Stromal cell of bone marrow (primary cell): ENCODE measurements at places on chromosomes 5 and 9.
A peak's percentile ranks its signal among the peaks of the same experiment; 100 is the strongest.

GRCh38 chr9:15967068-15967467, 414.2 kb downstream of the CCDC171 start:
- no peak for DNase-seq

- peak; percentile 35 for DNase-seq
Observed at GRCh38 chr9:87431837-87432236, 65.8 kb upstream of the DAPK1 start.

DNA sequence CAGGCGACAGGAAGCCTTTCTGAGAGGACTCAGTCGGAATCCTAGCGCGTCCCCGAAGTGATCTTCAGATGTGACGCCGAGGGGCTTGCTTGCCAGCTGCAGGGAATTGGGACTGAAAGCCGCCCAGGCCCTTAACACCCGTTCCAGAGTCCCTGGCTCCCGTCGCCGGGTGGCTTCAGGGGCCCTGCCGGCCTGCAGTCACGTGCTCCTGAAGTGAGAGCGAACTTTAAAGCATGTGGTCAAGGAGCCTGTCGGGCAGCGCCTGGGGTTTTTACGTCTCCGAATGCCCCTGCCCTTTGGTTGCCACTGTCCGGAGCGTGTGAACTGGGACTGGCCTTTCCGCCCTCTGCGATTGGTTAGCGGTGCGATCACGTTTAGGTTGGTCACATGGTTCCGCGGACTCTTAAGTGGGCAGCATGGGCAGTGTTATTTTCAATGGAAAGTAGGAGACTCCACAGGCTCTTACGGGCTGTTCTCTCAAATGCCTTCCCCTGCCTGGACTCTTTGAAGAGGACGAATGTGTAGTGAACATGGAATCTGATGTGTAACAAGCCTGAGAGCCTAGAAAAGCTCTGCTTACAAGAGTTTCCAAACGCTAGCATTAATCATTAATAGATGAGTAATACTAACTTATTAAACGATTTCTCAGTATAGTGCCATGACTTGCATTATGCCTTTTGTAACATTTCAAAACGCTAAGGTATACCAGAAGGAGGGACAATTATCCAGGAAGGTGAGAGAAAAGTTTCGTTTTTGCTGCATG, 1.9 kb downstream of the VLDLR start:
- DNase-seq: peak; percentile 19

DNA sequence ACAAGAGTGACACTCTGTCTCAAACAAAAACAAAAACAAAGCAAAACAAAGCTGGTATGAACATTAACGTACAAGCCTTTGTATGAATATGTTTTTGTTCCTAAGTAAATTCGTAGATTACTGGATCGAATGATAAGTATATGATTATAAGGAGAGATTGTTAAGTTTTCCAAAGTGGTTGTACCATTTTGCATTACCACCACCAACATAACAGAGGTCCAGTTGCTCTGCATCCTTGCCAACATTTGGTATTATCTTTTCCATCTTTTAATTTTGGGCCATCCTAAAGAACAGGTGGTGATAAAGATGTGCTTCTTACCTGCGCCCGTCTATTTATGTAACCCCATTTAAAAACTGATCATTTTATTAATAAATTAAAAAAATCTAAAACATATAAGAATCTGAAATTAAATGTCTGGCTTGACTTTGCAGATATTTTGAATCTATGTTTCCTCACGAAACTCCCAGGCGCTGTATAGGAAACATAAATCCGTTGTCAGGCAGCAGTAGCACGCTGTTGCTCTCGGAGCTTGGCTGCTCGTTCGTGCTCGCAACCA, 593 bp upstream of the NAA35 start:
- no peak for DNase-seq

- DNase-seq: no peak
Observed at GRCh38 chr5:86748538-86749105, 130.9 kb downstream of the COX7C start.

DNA sequence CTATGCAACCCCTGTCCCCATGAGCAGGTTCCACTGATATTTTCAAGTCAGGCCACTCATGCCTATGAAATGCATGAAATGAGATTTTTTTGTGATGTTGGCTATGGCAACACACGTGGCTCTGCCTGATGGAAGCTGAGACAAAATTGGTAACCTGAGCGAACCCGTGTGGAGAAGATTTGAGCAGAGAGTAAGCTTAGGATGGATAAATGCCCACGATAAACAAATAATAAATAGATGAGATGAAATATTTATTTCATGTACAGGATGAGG, 153.4 kb upstream of the IER5L start:
- no peak for DNase-seq
